GM23248 (cell line): ENCODE measurements at places on chromosomes 5 and 9. TPM values are rescaled to one million over a fixed set of nuclear protein-coding genes. Genes with fewer than 3 reads are reported as not detected.

Gene NUTM2G
- total RNA-seq = not detected in 2 replicates

Gene SCGB3A2
- total RNA-seq = not detected in 2 replicates

Gene NR5A1
- total RNA-seq = not detected in 2 replicates

GRCh38 chr9:126635661-126636439, 22.1 kb downstream of the LMX1B start:
- H3K36me3 ChIP-seq = no peaks in the 10 kb centered on the region
- H3K4me3 ChIP-seq = no peak overlapping the region
- peaks cover 22% of the 10 kb centered on the region for H3K27me3 ChIP-seq
- H3K27ac ChIP-seq = no peak overlapping the region
- no peaks in the 10 kb centered on the region for H3K4me1 ChIP-seq
- no peak for DNase-seq

GRCh38 chr9:136671646-136672430, 9.1 kb downstream of the EGFL7 start:
- H3K27ac ChIP-seq = no peak overlapping the region
- no peaks in the 10 kb centered on the region for H3K36me3 ChIP-seq
- no peaks in the 10 kb centered on the region for H3K4me1 ChIP-seq

DNA sequence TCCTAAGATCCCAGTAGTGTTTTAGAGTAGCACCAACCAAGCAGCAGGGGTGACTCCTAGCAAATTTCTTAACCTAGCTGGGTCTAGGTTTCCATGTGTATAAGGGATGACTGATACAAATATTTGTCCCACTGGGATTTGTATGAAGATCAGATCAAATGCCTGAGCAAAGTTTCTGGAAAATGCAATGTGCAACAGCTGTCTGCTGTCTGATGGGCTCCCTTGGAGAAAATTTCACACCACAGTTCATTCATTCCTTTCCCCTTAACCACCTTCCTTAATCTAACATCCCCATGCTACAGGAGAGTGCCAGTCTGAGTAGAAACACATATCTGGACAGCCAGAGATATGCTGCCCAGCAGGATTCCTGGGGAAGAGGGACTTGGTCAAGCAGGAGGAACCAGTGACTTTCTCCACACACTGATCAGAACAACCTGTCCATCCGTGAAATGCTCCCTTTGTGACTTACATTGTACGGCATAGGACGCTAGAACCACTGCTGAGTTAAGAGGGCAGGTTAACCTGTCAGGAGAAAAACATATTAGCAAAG, 53.3 kb downstream of the PTPN3 start:
- H3K4me1 ChIP-seq = peaks cover 11% of the 10 kb centered on the region
- no peak overlapping the region for H3K4me3 ChIP-seq
- peak; percentile 39 for DNase-seq
- no peaks in the 10 kb centered on the region for H3K27me3 ChIP-seq
- no peak overlapping the region for H3K27ac ChIP-seq

- H3K4me1 ChIP-seq = no peaks in the 10 kb centered on the region
- H3K27ac ChIP-seq = no peak overlapping the region
- no peaks in the 10 kb centered on the region for H3K27me3 ChIP-seq
- DNase-seq = no peak
Observed at GRCh38 chr9:77892171-77892570, 139.4 kb downstream of the GNAQ start.

DNA sequence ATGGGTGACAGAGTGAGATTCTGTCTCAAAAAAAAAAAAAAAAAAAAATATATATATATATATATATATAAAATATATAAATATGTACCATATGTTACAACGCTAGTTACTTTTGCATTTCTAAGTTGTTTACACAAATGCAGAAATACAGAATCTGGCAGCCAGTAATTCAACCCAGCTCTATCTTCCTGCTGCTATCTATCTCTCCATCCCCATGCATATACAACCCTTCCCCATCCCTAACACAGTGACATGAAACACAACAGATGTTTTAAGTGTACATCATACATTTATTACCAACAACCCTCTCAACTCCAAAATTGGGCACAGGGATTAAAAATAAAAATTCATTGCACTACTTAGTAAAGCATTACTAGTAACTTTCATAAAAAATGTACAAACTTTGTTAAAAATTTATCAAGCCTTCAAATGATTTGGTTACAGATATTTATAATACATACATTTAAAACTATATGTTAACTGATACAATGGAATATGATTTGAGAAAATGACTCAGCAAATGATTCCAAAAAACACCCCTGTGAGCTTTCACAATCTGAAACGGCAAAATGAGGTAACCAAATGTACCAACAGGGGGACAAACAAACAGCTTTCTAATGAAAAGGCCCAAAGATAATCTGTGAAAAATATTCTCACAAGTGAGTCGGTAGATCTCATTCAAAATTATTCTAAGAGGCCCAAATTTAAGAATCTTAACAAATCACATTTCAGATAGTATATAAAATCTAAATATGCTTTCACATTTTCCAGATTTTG, 63.8 kb downstream of the RNF38 start:
- peaks cover 56% of the 10 kb centered on the region for H3K36me3 ChIP-seq
- H3K27ac ChIP-seq = no peak overlapping the region
- peaks cover 13% of the 10 kb centered on the region for H3K4me1 ChIP-seq
- H3K27me3 ChIP-seq = no peaks in the 10 kb centered on the region

- H3K27me3 ChIP-seq = no peaks in the 10 kb centered on the region
- H3K4me1 ChIP-seq = 0 out of 2 replicates have a peak, but pooled peaks cover 4% of the 10 kb centered on the region
- no peak overlapping the region for H3K27ac ChIP-seq
- DNase-seq = no peak
- H3K4me3 ChIP-seq = no peak overlapping the region
Observed at GRCh38 chr9:121633736-121634135, 17.7 kb upstream of the DAB2IP start.

- no peaks in the 10 kb centered on the region for H3K4me1 ChIP-seq
- no peak for DNase-seq
- H3K36me3 ChIP-seq = no peaks in the 10 kb centered on the region
Observed at GRCh38 chr9:24698881-24699518, 153.3 kb upstream of the IZUMO3 start.

- peaks cover 28% of the 10 kb centered on the region for H3K4me1 ChIP-seq
- no peak overlapping the region for H3K4me3 ChIP-seq
- peak; percentile 76 for DNase-seq
- no peaks in the 10 kb centered on the region for H3K36me3 ChIP-seq
- H3K27me3 ChIP-seq = no peaks in the 10 kb centered on the region; the same call in 1 of the 2 replicates
Observed at GRCh38 chr5:54390015-54390414, 65.5 kb upstream of the HSPB3 start.

- H3K36me3 ChIP-seq = no peaks in the 10 kb centered on the region
- H3K4me1 ChIP-seq = no peaks in the 10 kb centered on the region
- no peak for DNase-seq
- H3K27me3 ChIP-seq = no peaks in the 10 kb centered on the region
- H3K4me3 ChIP-seq = no peak overlapping the region
Observed at GRCh38 chr5:178477802-178478201, 112.4 kb downstream of the COL23A1 start.

DNA sequence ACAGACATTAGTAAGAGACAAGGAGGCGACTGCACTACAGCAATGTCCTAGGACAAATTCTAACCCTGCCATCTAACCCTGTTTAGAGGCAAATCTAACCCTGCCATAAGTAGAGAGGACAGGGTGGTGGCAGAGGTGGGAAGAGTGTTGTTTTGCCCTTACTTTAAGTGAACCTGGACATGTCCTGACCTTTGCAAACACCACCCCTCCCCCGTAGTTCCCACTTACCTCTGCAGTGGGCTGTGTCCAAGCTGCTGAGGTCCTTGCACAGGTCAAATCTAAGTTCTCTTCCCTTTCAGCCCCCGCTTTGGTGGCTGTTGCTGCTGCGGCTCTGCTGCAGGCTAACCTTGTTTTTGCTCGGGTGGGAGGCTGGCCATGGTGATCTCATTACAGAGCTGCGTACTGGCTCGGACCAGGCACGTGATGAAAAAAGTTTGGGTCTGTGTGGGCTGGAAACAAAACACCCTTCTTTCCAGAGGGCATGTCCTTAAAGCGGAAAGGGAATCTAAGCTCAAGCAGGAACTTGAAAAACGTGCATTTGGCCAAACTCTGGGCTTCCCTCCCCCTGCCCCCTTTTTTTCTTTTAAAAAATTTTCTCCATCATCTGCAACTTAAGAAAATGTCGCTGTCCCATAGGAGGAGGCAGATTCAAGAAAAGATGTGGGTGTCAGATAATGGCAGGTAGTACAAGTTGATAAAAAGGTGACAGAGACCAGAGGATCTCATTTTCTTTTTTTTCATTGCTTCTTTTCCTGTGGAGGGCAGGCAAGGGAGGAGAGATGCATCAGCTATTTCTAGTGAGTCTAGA, at the start of gene FAXDC2:
Gene FAXDC2, minus strand, starts transcription at position 349 of the 808 bp plus-strand sequence. CDS start 12,425 bp downstream, outside the sequence.
- DNase-seq = peak; percentile 93
- peaks cover 20% of the 10 kb centered on the region for H3K4me1 ChIP-seq
- no peaks in the 10 kb centered on the region for H3K27me3 ChIP-seq
- peak within 1 kb of the TSS; percentile 87 for H3K27ac ChIP-seq

DNA sequence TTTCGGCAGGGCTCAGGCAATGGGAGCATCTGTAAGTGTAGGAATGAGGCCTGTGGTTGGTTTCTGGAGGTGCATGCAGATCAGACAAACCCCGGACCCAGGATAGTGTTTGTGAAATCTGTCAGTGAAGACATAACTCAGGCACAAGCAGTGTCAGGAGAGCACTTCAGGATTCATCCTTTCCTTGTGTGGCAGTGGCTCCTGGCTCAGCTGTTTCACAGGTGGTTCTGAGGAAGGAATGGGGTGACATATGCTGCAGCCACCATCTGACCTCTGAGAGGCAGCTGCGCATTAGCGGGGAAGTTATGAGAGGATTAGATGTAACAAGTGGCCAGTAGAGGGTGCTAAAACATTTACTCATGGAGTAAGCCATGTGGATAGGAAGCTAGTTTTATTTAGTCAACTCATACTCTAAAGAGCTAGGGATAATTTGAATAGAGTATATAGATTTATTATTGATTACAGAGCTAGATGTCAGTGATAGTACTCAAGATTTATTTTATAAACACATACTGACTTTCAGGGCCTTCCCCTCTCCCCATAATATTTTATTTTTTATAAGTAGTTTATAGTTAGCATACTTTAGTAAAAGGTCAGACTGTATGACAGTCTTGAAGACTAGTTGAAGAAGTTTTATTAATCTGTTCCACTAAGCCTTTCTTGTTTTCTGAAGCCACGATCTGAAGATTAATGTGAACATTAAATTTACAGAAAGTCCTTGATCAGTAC, 28.4 kb downstream of the NNT start:
- no peak overlapping the region for H3K4me3 ChIP-seq
- 0 out of 2 replicates have a peak, but pooled peaks cover 4% of the 10 kb centered on the region for H3K36me3 ChIP-seq
- no peaks in the 10 kb centered on the region for H3K27me3 ChIP-seq
- H3K4me1 ChIP-seq = 0 out of 2 replicates have a peak, but pooled peaks cover 10% of the 10 kb centered on the region
- peak; percentile 91 for DNase-seq

DNA sequence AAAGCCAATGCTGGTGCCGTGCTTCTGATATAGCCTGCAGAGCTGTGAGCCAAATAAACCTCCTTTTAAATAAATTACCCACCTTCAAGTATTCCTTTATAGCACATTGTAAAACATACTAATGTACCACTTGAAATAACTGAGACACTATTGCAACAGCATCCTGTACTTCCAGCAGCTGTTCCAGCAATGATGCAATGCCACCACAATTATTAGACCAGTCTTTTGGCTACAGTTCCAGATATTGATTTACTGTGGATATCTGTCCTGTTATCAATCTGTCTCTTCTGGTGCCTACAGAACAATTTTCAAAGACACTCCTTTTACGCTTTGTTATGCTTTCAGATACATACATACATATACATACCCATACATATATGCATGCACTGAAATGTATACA, 567.9 kb downstream of the TAF11L14 start:
- no peaks in the 10 kb centered on the region for H3K36me3 ChIP-seq
- DNase-seq = no peak
- no peak overlapping the region for H3K27ac ChIP-seq
- no peaks in the 10 kb centered on the region for H3K4me1 ChIP-seq

- H3K4me1 ChIP-seq = peaks cover 63% of the 10 kb centered on the region
- H3K27me3 ChIP-seq = no peaks in the 10 kb centered on the region
- H3K27ac ChIP-seq = peak overlapping the region; percentile 33; the same call in 1 of the 2 replicates
- no peak overlapping the region for H3K4me3 ChIP-seq
Observed at GRCh38 chr9:107276966-107277710, 5.9 kb upstream of the RAD23B start.

DNA sequence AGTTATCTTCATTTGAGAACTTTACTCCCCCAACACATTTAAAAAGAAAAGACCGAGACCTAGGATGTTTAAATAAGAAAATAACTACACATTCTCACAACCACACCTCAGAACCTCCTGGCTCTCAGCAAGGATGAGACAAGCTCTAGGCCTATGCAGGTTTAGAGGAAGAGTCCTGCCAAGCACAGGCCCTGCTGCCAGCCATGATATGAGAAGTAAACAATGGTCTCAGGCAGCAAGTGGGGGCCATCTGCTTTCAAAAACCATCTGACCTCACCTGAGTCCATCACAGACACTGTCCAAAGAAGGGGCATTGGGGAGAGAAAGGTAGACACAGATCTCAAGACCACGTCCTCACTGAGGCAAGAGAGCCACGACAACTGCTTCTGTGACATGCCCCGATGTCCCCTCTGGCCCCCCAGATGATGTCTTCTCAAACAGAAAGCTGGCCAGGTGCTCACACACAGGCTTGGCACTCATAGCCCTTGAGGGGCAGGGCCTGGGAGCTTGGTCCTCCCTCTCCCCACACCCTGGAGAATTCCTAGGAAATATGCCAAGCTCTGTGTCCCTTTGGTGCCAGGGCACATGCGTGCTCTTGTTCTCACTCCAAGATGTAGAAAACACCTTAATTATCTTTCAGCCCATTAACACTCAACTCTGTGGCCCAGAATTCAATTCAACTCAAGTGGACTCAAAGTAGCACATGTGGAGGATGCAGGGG, 150.4 kb downstream of the FSTL4 start:
- H3K36me3 ChIP-seq = no peaks in the 10 kb centered on the region
- H3K27ac ChIP-seq = no peak overlapping the region
- H3K4me1 ChIP-seq = peaks cover 5% of the 10 kb centered on the region
- no peaks in the 10 kb centered on the region for H3K27me3 ChIP-seq
- no peak for DNase-seq

- no peak overlapping the region for H3K4me3 ChIP-seq
- H3K27ac ChIP-seq = no peak overlapping the region
- H3K4me1 ChIP-seq = no peaks in the 10 kb centered on the region
- no peaks in the 10 kb centered on the region for H3K36me3 ChIP-seq
- H3K27me3 ChIP-seq = no peaks in the 10 kb centered on the region; the same call in none of the 2 replicates
- DNase-seq = peak; percentile 35
Observed at GRCh38 chr9:97388721-97389238, 23.1 kb upstream of the TDRD7 start.

DNA sequence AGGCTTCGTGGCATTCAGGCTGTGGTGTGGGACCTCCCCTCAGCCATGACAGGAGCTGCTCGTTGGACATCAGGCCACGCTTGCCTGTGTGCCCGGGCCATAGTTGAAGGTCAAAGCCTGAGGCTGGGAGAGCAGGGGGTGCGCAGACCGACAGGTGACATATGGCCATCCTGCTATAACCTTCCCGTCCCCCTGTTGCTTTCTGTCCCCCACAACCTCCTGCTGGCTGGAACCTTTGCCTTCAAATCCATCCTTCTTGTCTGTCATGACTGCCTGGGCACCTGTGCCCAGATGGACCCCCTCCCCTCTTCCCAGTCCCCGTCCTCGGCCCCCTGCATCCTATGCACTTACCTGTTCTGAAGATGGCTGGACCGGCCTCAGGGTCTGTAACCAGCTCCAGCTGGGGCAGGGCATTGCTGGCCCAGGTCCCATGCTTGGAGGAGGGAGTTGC, 83.2 kb downstream of the WNK2 start:
- H3K27ac ChIP-seq = no peak overlapping the region
- no peak overlapping the region for H3K4me3 ChIP-seq

- no peak overlapping the region for H3K4me3 ChIP-seq
- H3K27ac ChIP-seq = peak overlapping the region; percentile 11; the same call in 1 of the 2 replicates
- no peaks in the 10 kb centered on the region for H3K36me3 ChIP-seq
- peak; percentile 60 for DNase-seq
- peaks cover 48% of the 10 kb centered on the region for H3K4me1 ChIP-seq
Observed at GRCh38 chr9:13266167-13266566, 13.3 kb downstream of the MPDZ start.

GRCh38 chr9:18622186-18622836, 148.4 kb downstream of the ADAMTSL1 start:
- H3K4me3 ChIP-seq = no peak overlapping the region
- H3K27ac ChIP-seq = no peak overlapping the region
- H3K36me3 ChIP-seq = peaks cover 57% of the 10 kb centered on the region
- H3K4me1 ChIP-seq = peaks cover 19% of the 10 kb centered on the region
